HS-5 (cell line): ENCODE measurements at places on chromosomes 6 and 20.
A peak's percentile ranks its signal among the peaks of the same experiment; 100 is the strongest.

- DNase-seq: no peak
Observed at GRCh38 chr6:11711003-11711983, 67.3 kb downstream of the ADTRP start.

GRCh38 chr6:152993431-152993830 is 9.1 kb downstream of the MTRF1L start:
- DNase-seq: no peak

GRCh38 chr6:28282926-28283325 is 1.6 kb downstream of the PGBD1 start:
- no peak for DNase-seq

DNA sequence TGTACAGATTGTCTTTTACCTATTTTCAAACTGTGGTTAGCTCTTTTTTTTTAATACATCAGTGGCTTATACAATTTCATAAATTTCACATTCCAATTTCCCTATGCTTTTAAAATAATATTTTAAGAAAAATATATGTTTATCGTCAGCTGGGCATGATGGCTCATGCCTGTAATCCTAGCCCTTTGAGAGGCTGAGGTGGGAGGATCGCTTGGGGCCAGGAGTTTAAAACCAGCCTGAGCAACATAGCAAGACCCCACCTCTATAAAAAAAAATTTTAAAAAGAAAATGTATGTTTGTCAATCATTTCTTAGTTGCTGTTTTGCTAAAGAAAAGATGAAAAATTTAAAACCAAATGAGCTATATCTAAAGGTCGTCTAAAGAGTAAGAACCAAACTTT is 3.4 kb downstream of the GJA1 start:
- DNase-seq: no peak

GRCh38 chr6:33161354-33162331 is 30.6 kb downstream of the COL11A2 start:
- DNase-seq: peak; percentile 23
